Stimulated activated CD4-positive, alpha-beta T cell treated with anti-CD3 and anti-CD28 coated beads, Interleukin-1b, Interleukin-23, amount 100 ng/mL, for 1 hour (primary cell): ENCODE measurements at places on chromosomes 5 and 9.

DNA sequence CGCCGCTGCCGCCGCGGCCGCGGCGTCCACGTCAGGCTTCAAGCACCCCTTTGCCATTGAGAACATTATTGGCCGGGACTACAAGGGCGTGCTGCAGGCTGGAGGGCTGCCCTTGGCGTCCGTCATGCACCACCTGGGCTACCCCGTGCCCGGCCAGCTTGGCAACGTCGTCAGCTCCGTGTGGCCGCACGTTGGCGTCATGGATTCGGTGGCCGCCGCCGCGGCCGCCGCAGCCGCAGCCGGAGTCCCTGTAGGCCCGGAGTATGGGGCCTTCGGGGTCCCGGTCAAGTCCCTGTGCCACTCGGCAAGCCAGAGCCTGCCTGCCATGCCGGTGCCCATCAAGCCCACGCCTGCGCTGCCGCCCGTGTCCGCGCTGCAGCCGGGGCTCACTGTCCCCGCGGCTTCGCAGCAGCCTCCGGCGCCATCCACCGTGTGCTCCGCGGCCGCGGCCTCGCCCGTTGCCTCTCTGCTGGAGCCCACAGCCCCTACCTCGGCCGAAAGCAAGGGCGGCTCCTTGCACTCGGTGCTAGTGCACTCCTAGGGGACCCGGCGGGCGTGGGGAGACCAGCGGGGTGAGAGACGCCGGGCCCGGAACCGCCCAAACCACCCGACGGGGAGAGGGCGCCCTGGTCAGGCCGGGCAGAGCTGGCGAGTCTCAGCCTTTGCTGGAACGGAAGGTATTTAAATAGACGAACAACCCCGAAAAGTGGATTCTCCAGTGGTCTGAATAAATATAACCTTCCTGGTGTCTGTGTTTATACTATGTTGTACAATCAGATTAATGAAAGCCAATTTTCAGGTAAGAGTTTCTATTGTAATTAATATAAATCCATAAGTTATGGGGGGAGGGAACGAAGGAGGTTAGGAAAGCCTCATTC is 1.2 kb downstream of the FOXB2 start:
- no peak for DNase-seq

GRCh38 chr5:152465140-152465539 is 60.1 kb upstream of the NMUR2 start:
- DNase-seq = no peak

GRCh38 chr5:154467655-154468354 is 10.2 kb downstream of the HAND1 start:
- peak; percentile 32 for DNase-seq

DNA sequence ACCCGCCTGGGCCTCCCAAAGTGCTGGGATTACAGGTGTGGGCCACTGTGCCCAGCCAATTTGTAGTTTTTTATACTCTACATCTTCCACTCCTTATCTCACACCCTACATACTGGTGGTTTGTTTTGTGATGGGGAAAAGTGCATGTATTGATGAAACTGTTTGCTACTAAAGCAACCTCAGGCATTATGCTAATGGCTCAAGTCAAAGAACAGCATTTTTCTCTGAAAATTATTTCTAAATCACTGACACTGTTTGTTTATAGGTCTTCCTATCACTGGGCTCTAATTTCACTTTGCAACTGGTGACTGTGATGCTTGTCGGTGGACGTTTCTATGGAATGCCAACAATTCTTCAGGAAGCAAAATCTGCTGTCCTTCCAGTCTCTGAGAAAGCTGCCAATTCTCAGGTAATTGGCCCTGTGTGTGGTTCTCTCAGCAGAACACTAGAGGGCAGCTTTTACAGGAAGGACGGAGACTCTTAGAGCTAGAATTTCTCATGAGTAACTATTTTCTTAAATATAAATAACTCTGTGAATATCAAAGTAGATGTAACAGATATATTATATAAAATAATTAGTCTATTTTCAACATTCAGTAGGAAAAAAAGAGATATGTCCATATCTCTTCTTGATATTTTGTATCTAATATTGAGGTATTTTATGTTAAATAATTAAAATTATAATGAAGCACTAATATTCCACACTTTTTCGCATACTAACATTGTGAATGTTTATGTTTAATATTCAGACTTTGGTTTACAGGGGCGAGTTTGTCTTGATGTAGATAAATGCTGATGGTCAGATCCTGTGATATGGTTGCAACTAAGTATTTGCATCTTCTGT is 244.1 kb downstream of the ADGRV1 start:
- no peak for DNase-seq

DNA sequence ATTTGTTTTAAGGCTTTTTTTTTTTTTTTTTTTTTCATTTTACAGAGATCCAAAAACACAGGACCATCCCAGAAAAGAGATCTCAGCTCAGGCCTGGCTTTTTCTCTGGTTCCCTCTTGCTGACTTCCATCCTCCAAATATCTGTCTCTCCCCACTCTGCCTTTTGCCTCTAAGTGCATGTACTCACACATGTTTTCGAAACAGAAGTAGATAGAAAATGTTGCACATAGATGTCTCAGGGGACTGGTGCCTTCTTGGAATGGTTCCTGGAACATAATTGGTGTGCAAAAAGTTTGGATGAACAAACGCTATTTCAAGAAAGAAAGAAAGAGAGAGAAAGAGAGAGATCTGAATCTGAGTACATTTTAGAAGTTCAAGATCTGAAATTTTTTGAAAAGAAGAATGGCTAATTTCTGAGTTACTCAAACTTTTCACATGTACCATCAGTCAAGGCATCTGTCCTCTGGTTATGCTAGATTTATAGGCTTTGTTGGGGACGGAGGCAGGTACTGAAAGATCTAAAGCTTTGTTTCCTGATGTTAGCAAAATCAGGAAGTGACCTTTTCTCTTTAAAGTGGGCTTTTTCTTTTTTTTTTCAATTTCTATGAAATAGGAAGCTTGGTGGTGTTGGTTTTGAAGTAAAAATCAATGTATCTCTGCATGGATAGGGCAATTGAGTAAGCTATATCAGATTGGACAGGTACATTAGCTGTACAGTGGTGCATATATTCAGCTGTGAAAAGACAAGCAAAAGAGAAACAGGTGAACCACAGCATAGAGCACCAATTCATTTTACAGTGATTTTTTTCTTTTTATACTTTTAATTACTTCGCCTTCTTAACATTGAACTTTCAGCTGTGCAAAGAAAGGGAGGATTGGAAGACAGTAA is 8.5 kb upstream of the TNFSF8 start:
- no peak for DNase-seq

DNA sequence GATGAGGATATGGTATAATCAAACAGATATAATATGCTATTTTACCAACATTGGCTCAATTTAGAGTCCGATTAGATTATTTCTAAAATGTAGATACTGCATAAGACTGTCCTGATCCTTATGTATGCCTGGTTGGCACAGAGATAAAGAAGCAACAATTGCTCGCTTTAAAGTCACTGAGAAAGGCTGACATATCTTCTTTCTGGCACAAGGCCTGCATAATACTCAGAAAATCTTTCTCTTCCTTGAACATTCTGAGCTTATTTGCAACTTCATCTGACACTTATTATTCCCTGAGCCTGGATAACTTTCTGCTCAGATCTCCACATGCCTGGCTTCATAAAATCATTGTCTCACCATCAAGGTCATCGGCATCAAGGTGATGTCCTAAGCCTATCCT is 219.3 kb upstream of the CDH9 start:
- no peak for DNase-seq

GRCh38 chr5:128470663-128471062 is 67.4 kb downstream of the FBN2 start:
- DNase-seq = no peak

- no peak for DNase-seq
These were observed 1471.7 kb upstream of the C9orf72 start for GRCh38 chr9:29044959-29045358.

GRCh38 chr5:72599519-72600370 is 92.5 kb upstream of the ZNF366 start:
- no peak for DNase-seq

GRCh38 chr5:60497706-60498500 is 202.1 kb downstream of the DEPDC1B start:
- no peak for DNase-seq

DNA sequence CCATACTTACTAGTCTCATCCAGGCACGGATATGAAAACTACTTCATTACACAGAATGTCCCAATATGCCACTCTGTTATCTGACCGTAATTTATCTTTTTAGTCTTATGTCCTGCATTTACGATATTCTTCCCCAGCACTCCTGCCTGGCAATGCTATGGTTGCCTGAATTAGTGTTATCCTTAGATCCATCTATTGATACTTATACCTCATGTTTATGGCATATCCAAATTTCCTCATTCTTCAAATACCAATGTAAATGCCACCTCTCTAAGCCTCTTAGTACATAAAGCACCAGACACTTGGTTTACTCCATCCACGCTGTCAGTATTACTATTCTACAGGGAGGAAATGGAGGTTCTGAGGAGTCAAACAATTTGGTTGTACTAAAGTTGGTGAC is 507.8 kb upstream of the NMUR2 start:
- DNase-seq = no peak

- no peak for DNase-seq
These were observed 83.7 kb downstream of the TMEM215 start for GRCh38 chr9:32867026-32867425.

GRCh38 chr5:140181002-140181483 is 6.1 kb downstream of the CYSTM1 start:
- DNase-seq = no peak

- no peak for DNase-seq
These were observed 6.4 kb downstream of the CEMIP2 start for GRCh38 chr9:71761938-71762353.

DNA sequence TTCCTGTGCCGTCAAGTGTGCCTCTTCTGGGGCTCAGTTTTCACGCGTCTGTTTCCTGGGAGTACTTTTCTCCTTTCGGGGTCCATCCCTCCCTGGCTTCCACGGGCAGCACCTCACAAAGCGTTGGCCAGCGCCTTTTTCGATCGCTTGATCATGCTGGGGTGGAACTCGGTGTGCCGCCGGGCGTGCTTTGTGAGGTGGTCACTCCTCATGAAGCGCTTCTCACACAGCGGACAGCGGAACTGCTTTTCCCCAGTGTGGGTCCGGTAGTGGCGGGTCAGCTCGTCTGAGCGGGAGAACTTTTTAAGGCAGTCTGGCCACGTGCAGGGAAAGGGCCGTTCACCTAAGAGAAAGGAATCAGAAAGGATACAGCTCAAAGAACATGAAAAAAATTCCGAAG is 26.8 kb downstream of the KLF9 start:
- no peak for DNase-seq

- no peak for DNase-seq
These were observed 95.2 kb downstream of the C9orf152 start for GRCh38 chr9:110112792-110113191.
